ENCODE measurements at places on chromosomes 13 and 19.
A peak's percentile ranks its signal among the peaks of the same experiment; 100 is the strongest.

DNA sequence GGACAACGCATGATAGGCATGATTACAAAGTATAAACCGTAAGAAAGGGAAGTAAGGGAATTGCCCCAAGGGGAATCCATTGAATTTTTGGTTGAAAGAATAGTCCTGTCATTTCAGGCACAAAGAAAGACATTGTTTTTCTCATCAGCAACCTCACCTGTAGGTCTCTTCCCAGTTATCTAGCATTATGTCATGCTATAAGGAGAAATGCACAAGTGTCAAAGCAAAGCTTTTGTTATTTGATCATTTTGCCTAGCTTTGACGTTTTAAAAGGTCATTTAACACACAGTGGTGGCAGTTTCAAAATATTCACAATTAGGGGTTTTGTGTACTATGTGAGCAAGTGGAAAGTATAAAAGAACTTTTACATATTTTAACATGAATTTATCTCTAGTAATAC is 796.2 kb upstream of the MIR17HG start:
- DNase-seq, result no peak

- DNase-seq, result no peak
These were observed 2.9 kb downstream of the LDLR start for GRCh38 chr19:11092181-11092538.

- no peak for DNase-seq
These were observed 213.7 kb downstream of the B3GLCT start for GRCh38 chr13:31413516-31413915.

- no peak for DNase-seq
These were observed 6.6 kb upstream of the S1PR2 start for GRCh38 chr19:10237702-10238101.

GRCh38 chr13:113648216-113648610 is 9.8 kb downstream of the ATP4B start:
- DNase-seq, result no peak

GRCh38 chr13:43487461-43487860 is 299.3 kb downstream of the ENOX1 start:
- no peak for DNase-seq

DNA sequence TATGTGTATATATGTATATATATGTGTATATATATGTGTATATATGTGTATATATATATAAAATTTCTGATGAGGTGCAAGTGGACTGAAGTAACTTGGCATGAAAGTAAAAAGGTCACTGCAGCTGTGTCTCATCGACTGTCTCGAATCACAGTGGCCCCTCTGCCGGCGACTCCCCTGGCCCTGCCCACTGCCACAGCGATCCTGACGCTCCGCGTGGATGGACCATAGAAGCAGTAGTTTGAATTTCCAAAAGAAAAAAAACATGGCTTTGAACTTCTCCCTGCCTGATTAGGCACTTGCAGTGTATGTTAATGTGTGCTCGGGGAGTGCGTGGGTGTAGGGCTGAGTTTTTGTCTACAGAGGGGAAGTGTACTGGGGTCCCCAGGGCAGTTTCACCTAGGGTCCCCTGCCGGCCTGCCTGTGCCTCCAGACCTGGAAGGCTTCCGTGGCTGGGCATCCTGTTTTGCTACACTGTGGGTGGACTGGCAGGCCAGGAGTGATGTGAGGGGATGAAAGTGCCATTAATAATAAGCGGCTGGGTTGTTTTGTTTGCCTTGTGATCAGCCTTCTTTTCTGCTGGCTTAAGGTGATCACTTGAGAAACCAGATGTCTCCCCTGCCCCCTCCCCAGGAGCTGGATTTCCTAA is 10.8 kb downstream of the ZIC5 start:
- DNase-seq, result no peak

GRCh38 chr19:51980116-51980736 is 6.4 kb downstream of the ZNF350 start:
- DNase-seq, result no peak

DNA sequence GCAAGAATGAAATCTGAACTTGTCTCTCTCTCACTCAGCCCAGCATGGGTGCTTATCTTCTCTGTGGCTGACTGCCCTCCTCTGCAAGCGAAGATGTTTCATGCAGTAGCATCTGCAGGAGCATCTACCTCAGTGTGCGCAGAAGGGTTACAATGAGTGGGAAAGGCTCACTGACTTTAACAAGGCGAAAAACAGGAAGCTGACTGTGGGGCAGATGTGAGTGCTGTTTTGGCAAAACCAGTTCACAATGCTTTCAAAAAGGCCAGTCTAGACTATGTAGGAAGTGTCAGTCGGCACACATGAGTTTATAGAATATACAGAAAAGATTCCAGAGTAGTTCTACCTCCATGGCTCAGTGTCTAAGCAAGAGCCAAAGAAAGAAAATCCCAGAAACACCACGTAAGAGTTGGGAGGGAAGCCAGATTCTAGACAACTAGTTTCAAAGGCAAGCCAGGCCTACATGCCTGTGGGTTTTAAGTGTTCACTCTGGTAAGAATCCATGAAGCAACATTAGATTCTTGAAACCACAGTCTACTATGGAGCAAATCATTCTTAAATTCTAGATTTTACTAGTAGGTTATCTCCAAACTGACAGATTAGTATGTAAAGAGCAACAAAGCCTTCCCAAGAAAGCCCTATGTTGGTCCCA is 124.5 kb downstream of the ABCC4 start:
- no peak for DNase-seq

DNA sequence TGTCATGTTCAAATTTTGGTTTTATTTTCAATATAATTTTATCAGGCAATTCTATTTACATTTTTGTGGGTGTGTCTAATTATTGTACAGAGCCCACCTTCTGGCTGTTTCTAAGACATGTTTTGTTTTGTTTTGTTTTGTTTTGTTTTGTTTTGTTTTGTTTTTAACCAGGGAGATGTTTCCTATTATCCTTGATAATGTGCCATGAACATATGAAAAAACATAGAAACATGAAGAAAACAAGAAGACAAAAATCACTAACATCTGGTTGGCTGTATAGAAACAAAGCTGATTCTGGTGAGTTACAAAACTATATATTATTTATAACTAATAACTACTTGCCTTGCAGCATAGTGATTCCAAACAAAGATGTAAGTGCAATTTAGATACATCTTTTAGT is 128.1 kb upstream of the TRPC4 start:
- no peak for DNase-seq

GRCh38 chr13:46881621-46882020 is 15.2 kb downstream of the HTR2A start:
- DNase-seq, result no peak

DNA sequence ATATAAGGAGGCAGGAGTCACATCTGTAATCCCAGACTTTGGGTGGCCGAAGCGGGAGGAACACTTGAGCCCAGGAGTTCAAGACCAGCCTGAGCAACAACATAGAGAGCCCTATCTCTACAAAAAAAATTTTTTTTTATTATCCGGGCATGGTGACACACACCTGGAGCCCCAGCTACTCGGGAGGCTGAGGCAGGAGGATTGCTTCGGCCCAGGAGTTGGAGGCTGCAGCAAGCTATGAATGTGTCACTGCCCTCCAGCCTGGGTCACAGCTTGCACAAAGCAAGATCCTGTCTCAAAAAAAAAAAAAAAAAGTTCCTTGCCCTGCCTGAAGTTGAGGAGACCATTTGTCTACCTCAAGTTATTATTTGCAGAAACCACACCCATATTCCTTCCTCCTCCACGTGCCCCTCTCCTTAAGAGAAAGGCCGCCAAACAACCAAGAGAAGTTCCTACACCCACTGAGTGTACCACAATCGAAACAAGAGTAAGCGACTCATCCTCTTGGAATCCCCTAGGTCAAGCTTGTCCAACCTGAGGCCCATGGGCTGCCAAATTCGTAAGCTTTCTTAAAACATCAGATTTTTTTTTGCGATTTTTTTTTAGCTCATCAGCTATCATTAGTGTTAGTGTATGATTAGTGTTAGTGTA is 2.2 kb downstream of the ABCC4 start:
- DNase-seq, result no peak

DNA sequence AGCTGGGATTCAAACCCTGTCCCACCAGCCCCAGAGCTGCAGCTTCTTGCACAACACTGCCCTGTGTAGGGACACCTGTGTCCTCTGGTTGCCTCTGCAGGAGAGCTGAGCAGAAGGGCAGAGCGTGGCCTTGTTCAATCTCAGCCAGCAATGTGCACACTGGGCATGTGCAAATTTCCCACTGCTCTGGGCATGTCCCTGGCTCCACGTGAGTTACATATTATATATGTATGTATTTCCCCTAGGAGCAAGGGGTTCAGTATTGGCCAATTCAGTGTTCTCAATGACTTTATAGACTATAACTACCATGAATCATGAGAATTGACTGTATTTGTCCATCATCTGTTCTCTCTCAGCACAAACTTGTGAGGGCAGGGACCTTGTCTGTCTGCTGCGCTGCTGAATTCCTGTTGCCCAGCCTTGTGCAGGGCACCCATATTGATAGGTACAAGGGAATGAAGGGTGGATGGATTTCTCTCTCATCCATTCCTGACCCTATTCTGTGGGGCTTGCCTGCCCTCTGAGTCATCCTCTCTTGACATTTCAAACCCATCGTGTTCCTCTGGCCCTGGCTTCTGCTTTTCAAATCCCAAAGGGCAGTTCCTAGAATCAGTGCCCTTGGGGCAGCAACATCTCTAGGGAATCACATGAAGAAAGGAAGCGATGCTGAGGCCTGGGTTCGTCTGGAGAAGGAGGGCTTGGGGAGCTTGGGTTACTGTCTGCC is 69.7 kb downstream of the ERICH6B start:
- no peak for DNase-seq

- DNase-seq, result no peak
These were observed 87.4 kb downstream of the ZNF100 start for GRCh38 chr19:21680026-21680425.

GRCh38 chr19:1070576-1070930 is 3.6 kb downstream of the ARHGAP45 start:
- no peak for DNase-seq

GRCh38 chr13:46032341-46032740 is 20.2 kb downstream of the ZC3H13 start:
- DNase-seq, result no peak

DNA sequence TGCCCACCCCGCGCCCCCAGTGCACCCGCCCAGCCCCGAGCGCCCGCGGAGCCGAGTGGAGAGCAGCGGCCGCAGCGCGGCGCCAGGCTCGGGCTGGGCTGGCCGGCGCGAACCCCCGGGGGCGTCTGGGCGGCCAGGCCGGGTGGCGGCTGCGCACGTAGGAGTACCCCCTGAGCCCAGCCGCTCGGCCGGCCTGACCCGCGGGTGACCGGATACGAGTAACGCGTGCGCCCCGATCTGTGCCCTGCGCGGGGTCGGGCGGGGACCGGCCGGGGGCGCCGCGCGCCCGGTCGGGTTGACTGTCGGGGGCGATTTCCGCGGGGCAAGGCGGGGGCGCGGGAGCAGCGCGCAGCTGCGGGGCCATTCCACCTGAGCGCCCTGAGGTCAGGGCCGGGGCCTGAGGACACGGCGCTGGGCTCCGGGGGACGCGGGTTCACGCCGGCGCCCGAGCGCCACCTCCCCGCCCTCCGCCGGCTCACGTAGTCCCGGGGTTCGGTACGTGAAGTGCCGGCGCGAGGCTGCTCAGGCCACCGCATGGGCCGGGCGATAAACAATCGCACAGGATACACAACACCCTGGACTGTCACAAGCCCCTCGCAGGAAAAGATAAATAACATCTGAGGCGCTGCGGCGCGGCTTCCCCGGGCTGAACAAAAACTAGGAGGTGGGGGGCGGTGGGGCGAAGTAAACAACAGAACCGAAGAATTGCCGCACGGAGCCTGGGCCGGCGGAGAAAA is 37.6 kb upstream of the FLT1 start:
- peak; percentile 30 for DNase-seq

DNA sequence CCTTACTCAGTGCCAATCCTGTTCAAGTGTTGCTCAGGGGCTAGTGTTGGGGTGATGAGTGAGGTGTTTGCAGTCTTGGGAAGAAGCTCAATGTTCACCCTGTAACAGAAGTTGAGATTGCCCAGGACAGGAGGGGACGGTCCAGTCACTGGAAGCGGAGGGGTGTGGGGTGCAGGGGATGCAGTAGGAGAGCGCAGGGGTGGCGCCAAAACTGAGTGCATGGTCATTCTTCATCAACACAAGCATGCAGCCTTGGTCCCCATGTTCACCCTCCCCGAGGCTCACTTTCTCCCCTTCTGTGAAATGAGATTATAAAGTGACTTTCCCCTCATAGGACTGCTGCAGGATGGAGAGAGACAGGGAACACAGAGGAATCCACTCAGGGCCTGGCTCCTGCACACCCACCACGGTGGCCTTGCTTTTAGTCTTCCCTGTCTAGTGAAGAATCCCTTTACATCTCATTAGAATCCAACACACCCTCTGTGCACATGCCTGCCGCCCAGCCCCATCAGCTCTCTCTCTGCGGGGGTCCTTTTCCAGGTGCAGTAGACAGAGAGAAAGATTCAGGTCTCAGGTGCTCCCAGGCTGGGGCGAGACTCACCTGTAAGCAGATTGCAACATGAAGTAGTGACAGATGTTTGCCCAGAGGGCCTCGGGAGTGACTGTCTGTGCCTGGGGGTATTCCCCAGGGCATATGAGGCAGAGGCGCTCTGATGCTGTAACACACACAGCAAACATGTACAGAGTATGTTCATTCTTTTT is 93.2 kb downstream of the TSHZ3 start:
- no peak for DNase-seq

GRCh38 chr13:112226320-112227002 is 149.7 kb upstream of the SPACA7 start:
- DNase-seq, result no peak

DNA sequence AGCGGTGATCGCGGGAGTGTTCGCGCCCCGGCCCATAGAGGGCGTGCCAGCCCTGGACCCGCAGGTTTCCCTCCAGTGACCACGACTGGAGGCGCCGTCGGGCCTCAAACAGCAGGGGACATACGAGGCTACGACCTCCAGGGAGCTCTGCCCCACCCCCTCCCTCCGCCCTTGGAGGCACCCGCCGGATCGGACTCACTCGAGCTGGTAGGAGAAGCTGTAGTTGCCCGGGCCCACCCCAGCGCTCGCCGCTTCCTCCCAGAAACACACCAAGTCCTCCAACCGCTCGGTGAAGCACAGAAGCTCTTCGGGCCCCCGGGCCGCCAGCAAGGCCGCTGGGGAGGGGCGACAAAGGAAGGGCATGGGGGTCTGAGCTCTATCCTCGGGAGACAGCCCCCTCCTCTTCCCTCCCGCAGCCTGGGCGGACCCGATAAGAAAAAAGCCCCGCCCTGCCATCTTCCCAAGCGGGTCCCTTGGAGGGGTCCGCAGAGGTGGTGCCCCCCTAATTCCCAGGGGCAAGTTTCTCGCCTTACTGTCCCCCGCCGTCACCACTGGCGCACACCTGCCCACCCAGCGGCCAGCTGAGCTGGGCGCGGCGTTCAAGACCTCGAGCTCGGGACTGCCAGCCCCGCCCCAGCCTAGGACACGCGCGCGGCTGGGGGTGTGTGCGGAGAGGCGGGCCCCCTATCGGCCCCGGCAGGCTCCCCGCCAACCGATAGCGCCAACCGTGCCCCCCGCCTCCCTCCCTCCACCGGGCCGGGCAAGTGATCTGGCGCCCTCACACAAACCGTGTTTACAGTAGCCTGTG is 1.0 kb downstream of the EPOR start:
- DNase-seq, result peak; percentile 58
